ENCODE measurements at places on chromosomes 5 and 9.

DNA sequence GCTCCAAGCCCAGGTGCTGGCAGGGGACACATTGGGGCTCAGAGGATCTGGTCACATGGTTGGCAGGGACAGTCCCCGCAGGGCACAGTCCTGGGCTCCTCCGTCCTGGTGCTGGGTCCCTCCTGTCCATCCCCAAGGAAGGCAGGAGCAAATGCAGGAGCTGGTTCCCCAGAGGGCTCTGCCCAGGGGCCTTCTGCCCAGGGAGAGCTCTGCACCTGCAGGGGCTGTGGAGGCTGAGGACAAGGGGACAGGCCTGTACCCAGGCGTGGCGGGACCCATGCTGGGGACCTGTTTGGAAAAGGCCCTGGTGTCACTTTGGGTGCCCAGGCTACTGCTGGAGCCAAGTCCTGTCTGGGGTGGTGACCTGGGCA lies 7.2 kb downstream of the SPATA31E1 start:
- no peak for DNase-seq

GRCh38 chr9:35035851-35036701 lies 36.3 kb downstream of the VCP start:
- DNase-seq, result peak; percentile 61

DNA sequence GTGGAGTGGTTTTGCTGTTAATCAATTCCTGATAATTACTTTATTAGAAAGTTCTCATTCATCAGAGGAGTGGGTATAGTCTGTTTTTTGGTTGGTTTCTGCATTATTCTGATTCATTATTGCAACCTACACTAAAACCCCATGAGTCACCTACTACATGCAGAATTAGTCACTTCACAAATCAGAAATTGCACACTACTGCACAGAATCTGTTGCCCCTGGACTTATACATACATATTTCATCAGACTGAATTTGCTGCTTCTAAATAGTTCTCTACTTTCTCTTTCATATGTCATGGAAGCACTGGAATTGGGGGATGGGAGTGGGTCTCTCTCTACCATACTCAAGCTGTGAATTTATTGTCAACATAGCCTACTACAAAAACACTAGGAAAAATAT lies 585.1 kb downstream of the DNAH5 start:
- peak; percentile 86 for DNase-seq

DNA sequence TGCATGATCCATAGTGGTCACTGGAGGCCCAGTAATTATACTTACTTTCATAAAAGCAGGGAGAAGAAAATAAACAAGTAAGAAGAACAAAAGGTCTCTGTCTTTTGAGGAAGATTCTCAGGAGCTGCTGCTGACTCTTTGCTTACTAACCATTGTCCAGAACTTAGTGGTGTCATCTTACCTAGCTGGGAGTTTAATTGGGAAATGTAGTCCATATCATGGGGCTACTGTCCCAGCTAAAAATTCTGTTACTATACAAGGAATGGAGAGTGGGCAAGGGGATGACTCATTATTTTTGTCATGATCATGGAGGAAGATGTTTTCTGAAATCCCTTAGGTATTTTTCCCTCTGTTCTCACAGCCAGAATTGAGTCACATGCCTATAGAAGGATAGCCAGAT lies 639.3 kb downstream of the MTRR start:
- DNase-seq, result peak; percentile 31

GRCh38 chr5:43425983-43426382 lies 13.8 kb upstream of the CCL28 start:
- DNase-seq, result peak; percentile 84

GRCh38 chr5:151800532-151800931 lies 28.8 kb downstream of the G3BP1 start:
- DNase-seq, result no peak

Measured in GM23248 (cell line).